Activated CD4-positive, alpha-beta memory T cell treated with anti-CD3 and anti-CD28 coated beads, Interleukin-2, amount 10 ng/mL, durations not matched to agents 7 days and 5 days (primary cell): ENCODE measurements at places on chromosomes 2 and 18.

DNA sequence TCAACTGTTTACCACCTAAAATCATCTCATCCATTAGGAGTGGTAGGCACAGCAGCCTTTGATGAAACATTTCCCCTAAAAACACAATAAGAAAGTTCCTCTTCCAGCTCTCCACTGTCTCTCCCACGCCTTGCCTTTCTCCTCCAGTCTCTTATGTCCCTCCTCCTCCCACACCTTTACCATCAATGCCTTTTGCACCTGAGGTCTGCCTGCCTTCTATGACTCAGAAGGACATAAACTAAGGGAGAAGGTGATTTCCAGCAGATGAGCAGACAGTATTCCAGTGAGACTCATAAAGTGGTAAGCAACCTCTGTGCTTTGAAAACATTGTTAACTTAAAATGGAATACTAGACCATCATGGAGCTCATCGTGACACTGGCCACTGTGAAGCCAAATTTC is 34.2 kb upstream of the NDUFV2 start:
- H3K4me1 ChIP-seq, result peaks cover 37% of the 10 kb centered on the region
- no peak overlapping the region for H3K27ac ChIP-seq
- peaks cover 16% of the 10 kb centered on the region for H3K36me3 ChIP-seq
- no peak overlapping the region for H3K4me3 ChIP-seq
- H3K27me3 ChIP-seq, result no peaks in the 10 kb centered on the region

DNA sequence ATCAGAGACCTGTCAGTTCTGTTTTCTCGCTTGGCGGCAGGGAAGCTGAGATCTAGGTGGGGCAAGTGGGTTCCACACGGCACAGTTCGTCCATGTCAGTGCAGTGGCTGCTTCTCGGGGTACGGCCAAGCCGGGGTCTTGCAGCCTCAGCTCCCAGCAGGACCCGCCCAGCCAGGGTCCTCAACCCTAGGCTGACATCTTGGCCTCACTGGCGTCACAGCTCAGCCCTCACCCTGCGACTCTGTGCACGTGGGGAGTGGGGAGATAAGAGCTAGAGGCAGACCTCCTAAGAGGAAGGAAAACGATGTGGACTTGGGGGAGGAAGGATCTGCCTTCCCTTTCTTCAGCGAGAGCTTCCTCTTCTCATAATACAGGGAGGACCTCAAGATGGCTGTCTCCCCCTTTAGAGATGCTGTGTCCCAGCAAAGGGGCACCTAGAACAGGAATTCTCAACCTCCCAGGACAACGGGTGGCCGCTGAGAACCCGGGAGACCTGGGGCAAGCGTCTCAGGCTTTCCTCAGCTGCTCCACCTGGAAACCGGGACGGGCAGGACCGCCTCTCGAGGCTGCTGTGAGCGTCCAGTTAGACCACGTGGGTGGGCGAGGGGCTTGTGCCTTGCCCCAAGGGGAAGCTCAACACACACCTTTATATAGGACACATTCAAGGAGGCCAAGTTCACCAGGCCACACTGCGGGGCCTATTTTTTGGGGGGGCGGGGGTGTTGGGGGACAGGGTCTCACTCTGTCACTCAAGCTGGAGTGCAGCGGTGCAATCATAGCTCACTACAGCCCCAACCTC is 23.5 kb upstream of the KLF11 start:
- H3K27me3 ChIP-seq, result peaks cover 21% of the 10 kb centered on the region
- H3K4me1 ChIP-seq, result no peaks in the 10 kb centered on the region
- H3K4me3 ChIP-seq, result no peak overlapping the region
- no peaks in the 10 kb centered on the region for H3K36me3 ChIP-seq
- no peak for DNase-seq

- H3K4me1 ChIP-seq, result no peaks in the 10 kb centered on the region
- H3K27ac ChIP-seq, result no peak overlapping the region
- H3K36me3 ChIP-seq, result no peaks in the 10 kb centered on the region
- no peaks in the 10 kb centered on the region for H3K27me3 ChIP-seq
These were observed 49.1 kb downstream of the DLGAP1 start for GRCh38 chr18:4405965-4406364.

GRCh38 chr2:25707927-25708590 is 34.7 kb upstream of the DTNB start:
- no peaks in the 10 kb centered on the region for H3K36me3 ChIP-seq
- H3K4me1 ChIP-seq, result peaks cover 15% of the 10 kb centered on the region
- peaks cover 5% of the 10 kb centered on the region for H3K27me3 ChIP-seq

DNA sequence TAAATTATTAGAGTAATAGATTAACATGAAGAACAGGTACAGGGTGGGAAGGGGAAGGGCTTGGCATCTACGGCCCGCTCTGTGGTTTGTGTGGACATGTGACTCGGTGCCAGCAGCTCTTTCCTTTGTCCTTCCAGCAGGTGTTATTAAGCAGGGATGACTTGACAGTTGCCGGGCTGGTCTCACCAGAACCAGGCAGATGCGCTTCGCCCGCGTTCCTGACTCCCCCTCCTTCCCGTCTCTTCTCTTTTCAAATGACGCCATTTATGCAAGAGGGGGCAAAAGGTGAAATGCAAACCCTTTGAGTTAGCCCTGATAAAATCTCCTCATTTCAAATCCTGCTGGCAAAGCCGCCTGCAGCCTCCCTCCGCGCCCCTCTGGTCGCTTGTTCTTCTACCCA is 38.9 kb upstream of the MGAT4A start:
- peaks cover 78% of the 10 kb centered on the region for H3K4me1 ChIP-seq
- peak; percentile 39 for DNase-seq
- peak overlapping the region; percentile 98 for H3K27ac ChIP-seq

DNA sequence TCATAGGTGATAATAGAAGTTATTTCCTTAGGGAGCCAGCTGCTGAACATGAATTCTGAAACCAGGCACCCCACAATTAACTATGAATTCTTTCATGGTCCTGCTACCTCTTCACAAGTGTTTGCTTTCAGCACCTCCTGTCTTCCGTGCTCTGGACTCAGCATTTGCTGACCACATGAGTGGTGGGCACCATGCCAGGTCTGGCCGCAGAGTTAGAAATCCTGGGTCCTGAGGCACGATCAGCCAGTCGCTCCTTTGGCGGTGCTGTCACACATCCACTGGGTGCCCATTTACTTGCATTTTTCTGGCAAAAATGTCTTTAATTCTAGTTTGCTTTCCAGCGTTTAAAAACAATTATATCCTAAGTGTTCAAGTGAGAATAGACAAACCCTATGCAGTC is 196.4 kb upstream of the PXDN start:
- no peaks in the 10 kb centered on the region for H3K27me3 ChIP-seq
- H3K27ac ChIP-seq, result no peak overlapping the region

DNA sequence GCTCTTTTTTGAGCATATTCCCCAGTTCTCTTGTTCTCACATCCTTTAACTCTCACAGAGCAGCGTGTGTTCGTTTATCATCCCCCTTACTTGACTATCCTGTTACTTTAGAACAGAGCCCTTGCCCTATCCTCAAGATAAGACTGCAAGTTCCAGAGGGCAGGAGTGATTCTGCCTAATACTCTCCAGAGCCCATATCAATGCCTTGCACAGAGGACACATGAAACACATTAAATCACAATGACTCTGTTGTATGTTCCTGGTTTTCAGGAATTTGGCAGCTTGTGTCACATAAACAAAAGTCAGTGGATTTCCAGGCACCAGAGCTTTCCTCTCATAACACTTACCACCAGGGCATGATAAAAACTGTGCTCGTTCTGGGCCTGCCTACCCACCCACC is 156.7 kb downstream of the RNF144A start:
- no peaks in the 10 kb centered on the region for H3K4me1 ChIP-seq
- no peak for DNase-seq
- H3K36me3 ChIP-seq, result no peaks in the 10 kb centered on the region
- H3K27ac ChIP-seq, result no peak overlapping the region
- H3K4me3 ChIP-seq, result no peak overlapping the region
- H3K27me3 ChIP-seq, result no peaks in the 10 kb centered on the region

DNA sequence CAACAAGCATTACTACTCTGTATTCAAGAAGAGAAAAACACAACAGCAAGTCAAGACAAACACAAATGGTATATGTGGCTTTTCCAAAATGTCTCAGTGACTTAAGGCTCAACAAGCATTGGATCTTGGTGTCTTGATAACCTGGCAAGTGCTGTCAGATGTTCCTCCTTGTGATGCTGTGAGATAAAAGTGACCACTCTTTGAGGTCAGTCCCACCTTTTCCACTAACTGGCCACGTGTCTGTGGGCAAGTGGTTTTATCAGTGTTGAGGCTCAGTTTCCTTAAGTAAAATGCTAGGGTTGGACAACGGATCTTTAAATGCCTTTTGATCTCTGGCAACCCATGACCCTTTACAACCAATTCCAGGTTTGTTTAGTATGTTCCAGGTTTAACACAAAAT is 98.7 kb downstream of the BCL2 start:
- H3K4me1 ChIP-seq, result peaks cover 91% of the 10 kb centered on the region
- no peaks in the 10 kb centered on the region for H3K27me3 ChIP-seq
- peak; percentile 70 for DNase-seq
- H3K36me3 ChIP-seq, result peaks cover 77% of the 10 kb centered on the region

DNA sequence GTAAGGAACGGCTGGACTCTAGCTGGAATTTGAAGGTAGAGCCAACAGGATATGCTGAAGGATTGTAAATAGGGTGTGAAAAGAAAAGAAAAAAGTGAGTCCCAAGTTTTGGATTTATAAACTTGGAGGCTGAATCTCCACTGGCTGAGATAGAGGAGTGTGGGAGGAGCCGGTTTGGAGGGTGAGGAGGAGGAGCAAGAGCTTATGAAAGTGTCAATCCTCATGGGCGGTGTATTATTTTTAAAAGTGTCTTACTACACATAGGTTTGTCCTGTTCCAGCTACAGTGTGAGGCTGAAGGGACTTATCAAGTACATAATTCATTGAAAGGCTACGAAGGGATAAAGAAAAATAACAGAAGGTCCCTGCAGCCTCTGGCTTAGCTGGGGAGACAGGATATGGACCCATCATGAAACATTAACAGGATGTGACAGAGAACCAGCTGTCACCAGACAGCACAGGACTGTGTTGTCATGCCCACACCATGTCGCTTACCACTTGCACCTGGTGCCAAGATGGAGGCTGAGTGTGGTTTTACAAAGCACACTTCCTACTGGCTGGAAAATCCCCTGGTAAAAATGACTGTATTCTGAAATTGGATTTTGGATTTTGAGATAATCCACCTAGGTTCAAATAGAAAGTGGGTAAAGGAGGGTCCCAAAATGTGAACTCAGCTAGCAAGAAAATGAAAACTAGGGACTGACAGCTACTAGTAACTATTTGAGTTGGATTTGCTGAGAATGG is 2.5 kb upstream of the MREG start:
- H3K27me3 ChIP-seq, result no peaks in the 10 kb centered on the region
- H3K4me1 ChIP-seq, result peaks cover 62% of the 10 kb centered on the region
- peak; percentile 74 for DNase-seq
- peak overlapping the region; percentile 25 for H3K4me3 ChIP-seq
- H3K27ac ChIP-seq, result peak overlapping the region; percentile 91
- H3K36me3 ChIP-seq, result peaks cover 17% of the 10 kb centered on the region
